CMK (cell line): ENCODE measurements at places on chromosomes 2 and 18.

DNA sequence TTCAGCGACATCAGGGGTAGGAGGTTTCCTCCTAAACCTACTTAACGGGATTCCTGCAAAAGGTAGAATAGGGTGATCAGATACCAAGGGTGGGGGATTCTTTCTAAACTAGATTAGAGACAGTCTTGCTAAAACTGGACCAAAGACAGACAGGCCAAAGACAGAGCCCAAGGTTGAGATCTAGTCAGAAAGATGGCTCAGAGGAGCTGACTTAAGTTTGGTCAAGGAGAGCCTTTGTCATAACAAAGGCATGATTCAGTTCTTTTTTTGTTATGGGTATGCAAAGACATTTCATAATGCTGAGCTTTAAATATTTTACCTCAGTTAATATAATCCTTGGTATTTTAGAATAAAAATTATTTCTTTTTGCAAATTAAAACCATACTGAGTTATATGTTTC is 17.8 kb upstream of the GPR75 start:
- DNase-seq, result no peak

DNA sequence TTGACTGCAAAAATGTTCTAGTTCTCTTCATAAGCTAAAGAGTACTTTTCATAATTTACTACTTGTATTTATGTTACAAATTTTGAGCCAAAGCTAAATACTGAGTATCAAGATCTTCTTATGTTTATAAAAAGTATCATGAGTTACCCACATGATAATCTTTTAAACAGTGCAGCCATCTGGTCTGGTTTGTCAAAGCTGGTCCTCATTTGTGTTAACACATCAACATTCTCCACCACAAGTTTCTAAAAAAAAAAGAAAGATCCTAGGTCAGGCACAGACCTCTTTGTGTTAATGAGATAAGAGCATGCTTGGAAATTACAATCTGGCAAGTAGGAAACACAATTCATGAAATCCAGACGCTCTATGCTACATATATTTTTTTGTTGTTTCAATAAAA is 75.5 kb upstream of the FRZB start:
- peak; percentile 42 for DNase-seq

GRCh38 chr2:134431838-134432434 is 178.1 kb downstream of the MGAT5 start:
- no peak for DNase-seq

GRCh38 chr2:220192994-220193753 is 565.7 kb downstream of the SLC4A3 start:
- DNase-seq, result no peak

- DNase-seq, result no peak
Observed at GRCh38 chr2:232886632-232887031, 16.6 kb downstream of the SNORC start.

DNA sequence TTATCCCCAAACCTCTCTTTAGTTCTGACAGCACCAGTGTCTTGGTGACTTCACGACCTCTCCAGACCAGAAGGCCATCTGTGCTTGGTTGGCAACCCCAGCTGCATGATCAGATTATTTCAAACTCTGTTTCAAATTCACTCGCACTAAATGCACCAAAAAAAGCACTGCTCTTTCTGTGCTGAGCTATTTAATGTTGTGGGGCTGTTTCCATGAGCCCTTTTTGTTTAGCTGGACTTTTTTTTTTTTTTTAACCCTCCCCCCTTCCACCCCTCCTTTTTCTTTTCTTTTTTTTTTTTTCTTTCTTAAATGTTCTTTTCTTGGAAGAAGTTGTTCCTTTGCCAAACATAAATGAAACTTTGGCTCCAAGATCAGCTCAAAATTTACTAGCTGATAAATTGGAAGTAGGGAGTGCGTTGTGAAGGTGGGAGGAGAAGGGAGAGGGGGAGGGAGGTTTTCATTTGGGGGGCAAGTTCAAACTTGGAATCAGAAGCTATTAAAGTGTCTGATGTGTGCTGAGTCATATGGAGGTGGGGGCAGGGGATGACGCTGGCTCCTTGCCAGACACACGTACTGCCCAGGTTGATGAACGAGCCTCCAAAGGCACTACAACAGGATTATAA is 543.0 kb upstream of the TNP1 start:
- no peak for DNase-seq

DNA sequence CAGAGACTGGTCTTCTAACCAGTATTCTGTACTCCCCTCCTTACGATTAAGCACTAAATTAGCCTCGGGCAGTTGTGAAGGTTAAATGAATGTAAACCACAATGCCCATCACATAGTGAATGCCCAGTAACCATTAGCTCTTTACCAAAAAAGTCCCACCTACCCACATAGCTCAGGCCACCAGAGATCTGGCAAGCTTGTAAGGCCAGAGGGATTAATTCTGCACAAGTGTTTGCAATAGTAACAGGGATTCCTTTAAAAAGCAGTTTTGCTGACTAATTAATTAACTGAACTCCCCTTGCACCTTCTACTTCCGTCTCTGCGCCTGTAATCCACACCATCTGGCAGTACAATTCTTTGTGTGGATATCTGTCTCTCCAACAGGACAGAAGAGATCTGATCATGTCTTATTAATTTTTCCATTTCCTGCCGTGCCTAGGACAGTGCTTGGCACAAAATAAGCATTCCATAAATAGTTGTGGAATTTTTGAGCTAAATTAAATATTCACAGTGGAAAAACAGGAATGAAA is 36.2 kb upstream of the IGFBP2 start:
- no peak for DNase-seq

DNA sequence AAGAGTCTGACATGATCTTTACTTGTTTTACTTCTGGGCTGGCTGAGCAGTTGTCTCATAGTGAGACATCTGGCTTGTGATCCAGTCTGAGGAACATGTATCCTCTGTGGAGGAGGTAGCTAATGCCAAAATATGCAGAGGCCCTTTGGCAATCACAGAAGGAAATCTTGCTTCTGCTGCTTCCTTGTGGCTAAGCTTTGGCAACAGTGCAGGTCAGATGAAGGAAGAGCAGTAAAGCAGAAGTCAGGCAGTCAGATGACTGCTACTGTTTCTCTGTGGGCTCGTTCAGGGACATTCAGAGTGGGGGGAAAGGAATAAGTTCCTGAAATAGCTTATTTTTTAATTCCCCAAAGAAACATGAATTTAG is 22.3 kb downstream of the DOK1 start:
- DNase-seq, result no peak

GRCh38 chr2:101089942-101090799 is 61.0 kb downstream of the TBC1D8 start:
- no peak for DNase-seq

DNA sequence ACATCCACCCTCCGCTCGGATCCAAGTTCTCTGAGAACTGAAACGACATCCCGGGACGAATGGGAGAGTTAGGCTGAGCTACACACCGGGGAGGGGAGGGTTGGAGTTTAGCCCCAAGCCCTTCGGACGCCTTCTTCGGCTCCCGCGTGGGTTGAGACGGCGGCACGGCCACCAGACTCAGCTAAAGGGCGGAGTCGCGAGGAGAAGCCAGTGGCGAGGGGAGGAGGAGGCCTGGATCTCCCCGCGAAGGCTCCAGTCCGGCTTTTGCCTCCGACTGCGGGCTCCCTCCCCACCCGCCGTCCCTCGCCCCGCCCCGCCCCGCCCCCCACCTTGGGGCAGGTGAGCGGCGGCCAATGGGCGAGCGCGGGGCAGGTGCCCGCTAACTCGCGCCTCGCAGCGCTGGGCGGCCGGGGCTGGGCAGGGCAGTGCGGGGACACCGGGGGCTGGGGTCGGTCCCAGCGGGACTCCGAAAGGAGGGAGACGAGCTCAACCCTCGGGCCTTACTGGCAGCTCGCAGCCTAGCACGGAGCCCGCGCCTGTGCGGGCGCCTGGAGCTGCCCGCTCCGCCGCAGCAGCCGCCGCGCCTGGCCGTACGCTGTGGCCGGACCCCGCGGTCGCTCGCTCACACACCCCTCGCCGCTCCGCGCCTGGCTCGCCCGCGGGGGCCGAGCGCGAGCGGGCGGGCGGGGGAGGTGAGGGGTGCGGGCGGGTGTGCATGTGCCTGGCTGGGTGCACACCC is at the start of gene EMX1:
TSS of gene EMX1 (plus strand) at position 382 of the 739 bp plus-strand sequence. CDS start at position 716, 334 bp downstream.
- no peak for DNase-seq

GRCh38 chr2:119308793-119309330 is 57.8 kb downstream of the C2orf76 start:
- DNase-seq, result no peak

DNA sequence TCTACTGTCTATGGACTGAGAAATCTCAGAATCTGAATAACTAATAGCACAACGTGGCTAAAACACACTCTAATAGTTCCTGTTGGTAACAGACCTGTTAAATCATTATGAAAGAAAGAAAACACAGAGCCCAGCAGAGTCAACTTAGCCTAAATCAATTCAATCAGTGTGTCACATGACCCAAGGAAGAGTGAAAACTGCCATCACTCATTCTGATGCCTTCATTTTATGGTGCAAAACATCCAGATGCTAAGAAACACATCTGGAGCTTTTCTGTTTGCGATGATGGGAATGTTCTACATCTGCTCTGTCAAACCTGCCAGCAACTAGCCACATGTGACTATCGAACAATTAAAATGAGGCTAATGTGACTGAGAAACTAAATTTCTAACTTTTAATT is 295.7 kb upstream of the TRIB2 start:
- DNase-seq, result no peak

- no peak for DNase-seq
Observed at GRCh38 chr2:30978044-30978443, 160.2 kb downstream of the GALNT14 start.

DNA sequence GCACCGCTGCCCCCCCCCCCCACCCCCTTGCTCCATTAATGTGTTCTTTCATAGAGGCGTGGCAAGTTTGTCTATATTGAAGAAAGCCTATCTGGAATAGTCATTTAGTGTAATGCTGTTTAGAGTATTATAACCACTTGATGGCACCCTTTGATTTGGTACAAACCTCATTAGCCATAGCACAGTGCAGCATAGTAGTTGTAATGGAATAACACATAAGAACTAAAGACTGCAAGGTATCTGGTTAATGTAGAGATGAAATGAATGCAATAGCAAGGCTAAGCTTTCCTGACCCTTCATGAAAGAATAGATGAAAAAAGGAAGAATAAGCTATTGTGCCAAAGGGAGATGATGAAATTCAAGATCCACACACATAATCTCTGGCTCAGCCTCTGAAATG is 81.9 kb downstream of the EHBP1 start:
- DNase-seq, result no peak

DNA sequence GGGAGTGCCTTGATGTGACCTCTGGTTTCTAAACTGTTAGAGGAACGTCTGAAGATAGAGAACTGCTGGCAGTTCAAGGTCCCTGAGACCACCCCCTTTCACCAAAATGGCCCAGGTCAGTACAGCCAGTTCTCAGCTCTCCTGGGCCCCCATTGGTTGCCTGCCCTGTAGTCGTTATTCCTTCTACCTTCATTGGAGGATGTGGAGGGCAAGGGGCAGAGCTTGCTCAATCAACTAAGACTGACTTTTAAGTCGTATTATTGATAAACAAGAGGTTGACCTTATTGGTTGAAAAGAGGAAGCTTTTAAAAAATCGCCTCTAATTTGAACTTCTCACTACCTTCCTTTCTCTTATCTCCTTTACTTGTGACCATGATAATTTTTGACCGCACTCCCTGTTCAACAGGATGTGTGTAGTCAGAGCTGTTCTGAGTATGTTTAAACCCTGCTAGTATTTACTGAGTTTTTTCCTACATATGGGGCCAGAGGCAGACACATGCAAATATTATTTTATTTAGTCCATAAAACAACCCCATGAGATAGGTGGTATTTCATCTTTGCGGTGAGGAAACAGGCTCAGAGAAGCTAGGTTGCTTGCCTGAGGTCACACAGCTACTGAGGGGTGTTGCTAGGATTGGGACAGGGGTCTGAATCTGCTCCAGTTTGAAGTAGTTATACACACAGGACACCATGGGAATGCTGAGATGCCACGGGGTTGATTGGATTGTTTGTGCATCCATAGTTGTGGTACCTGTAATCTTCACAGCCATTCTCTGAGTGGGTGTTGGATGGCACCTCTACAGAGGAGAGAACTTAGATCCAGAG is 65.9 kb downstream of the TMEM247 start:
- DNase-seq, result peak; percentile 56
